Activated CD8-positive, alpha-beta T cell treated with anti-CD3 and anti-CD28 coated beads, Interleukin-2, amount 10 ng/mL, durations not matched to agents 7 days and 5 days (primary cell): ENCODE measurements at places on chromosomes 4 and X.

GRCh38 chr4:57309658-57310057 is 199.5 kb upstream of the IGFBP7 start:
- no peak for DNase-seq

- no peak for DNase-seq
Observed at GRCh38 chr4:40114206-40114605, 57.6 kb downstream of the N4BP2 start.

GRCh38 chr4:14348506-14348905 is 653.8 kb upstream of the CPEB2 start:
- no peak for DNase-seq

DNA sequence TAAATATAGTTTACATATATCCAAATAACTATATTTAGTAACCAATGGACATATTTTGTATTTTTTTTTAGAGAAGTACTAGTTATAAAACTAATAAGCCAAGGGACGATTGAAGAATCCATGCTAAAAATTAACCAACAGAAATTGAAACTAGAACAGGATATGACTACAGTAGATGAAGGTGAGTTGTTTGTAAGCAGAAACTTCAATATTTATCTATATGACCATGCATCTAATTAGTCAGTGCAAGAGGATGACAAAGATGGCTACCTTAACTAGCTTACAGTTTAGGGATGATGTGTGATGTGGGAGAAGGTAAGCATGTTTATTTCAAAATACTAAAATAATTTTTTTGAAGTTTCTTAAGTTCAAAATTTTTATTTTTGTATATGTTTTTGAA is 57.7 kb downstream of the HPGDS start:
- no peak for DNase-seq

DNA sequence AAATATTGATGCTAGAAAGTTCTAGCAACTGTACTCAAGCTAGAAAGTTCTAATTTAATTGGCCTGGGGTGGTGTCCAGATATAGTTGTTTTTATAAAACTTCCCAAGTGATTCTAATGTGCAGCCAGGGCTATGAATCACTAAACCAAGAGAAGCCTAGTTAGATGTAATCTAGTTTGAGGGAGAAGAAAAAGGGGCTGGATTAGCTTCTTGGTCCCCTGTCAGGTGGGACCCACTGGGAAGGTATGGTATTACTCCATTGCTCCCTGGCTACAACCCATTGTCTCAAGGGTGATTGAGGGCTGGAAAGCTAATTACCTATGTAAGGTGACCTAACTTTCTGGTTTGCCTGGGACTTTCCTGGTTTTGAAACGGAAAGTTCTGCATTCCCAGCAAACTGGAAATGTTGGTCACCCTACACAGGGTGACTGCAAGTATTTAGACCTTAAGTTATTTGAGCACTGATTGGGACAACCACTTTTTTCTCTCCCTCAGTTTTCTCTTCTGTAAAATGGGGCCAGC is 23.9 kb upstream of the MSN start:
- DNase-seq, result no peak

- DNase-seq, result no peak
Observed at GRCh38 chr4:81282131-81282530, 67.1 kb upstream of the PRKG2 start.

DNA sequence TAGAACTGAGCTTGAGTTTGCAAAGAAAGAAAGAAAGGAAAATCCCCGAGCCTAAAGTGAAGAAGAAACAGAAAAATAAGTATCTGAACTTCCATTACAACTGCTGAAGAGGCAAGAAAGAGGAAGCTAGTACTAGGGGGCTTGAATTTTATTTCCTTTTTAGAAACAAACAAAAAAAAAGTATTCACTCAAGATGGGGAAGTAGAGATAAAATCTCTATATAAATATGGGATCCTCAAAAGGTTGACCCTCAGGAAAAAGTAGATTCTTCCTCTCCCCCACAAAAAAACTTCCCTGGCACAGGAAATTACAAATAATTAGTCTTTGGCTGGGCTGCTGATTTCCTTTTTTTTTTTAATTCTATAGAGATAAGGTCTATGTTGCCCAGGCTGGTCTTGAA is 16.0 kb downstream of the LRBA start:
- DNase-seq, result no peak

DNA sequence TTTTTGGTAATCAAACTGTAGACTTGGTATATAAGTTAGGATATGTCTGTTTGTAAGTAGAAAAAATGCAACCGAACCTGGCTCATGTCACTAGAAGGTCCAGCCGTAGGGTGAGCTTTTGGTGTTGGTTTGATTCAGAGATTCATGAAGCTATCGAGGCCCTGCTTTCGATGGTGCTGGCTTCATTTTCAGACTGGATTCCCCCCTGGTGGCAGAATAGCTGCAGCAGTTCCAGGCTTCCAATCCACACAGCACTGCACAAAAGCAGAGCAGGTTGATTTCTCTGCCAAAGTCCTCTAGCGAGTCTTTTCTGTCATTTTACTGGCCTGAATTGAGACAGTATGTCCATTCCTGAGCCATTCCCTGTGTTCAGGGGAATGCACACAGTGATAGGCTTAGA is 33.1 kb downstream of the PDK3 start:
- peak; percentile 43 for DNase-seq

GRCh38 chrX:119942831-119943184 is 743 bp downstream of the NKAP start:
- DNase-seq, result peak; percentile 24

DNA sequence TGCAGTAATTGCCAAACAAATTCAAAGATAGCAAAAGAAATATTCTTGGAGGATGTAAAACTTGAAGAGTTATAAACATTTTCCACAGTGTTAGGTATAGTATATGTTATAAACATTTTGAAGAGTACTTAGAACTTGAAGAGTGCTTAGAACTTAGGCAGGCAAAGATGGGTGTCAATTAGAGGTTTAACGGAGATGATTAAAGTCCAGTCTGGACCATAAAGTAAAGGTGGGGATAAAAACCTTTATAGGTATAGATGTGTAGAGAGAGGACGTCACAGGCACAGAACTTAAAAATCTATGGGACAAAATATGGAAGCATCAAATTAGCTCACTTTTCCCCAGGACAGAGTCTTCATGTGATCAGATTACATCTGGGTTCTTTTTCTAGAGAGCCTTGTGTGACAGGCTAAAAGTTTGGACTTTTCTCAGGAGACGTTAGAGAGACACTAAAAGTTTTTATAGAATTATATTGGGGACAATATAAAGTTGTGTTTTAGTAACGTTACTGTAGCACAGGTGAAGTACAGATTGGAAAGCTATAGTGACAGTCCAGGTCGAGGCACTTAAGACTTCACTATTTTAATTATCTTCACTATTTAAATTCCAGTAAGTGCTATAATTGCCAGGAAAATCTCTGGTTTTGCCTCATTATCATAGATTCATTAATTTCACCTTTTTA is 13.3 kb upstream of the MAD2L1 start:
- DNase-seq, result no peak

- no peak for DNase-seq
Observed at GRCh38 chr4:42904986-42905385, 12.5 kb downstream of the GRXCR1 start.

GRCh38 chr4:158667651-158668198 is 4.0 kb downstream of the C4orf46 start:
- DNase-seq, result peak; percentile 39

DNA sequence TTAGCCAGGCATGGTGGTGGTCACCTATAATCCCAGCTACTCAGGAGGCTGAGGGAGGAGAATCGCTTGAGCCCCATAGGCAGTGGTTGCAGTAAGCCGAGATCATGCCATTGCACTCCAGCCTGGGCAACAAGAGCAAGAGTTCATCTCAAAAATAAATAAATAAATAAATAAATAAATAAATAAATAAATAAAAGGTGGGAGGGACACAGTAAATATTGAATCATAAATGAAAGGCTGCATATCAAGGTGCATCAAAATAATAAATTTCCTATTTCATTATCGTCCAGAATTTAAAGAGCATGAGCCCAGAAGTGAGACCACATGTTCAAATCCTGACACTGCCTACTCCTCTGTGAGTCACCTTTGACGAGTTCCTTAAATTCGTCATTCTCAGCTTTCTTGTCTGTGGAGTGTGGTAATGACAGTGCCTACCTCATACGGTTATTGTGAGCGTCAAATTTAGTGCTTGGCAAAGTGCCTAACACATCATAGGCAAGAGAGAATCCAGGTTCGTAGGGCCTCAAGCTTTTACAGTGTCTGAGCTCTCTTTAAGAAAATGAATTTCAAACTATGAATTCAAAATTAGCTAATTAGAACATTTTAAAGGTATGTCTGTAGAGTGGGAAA is 49.9 kb downstream of the IL15 start:
- no peak for DNase-seq

DNA sequence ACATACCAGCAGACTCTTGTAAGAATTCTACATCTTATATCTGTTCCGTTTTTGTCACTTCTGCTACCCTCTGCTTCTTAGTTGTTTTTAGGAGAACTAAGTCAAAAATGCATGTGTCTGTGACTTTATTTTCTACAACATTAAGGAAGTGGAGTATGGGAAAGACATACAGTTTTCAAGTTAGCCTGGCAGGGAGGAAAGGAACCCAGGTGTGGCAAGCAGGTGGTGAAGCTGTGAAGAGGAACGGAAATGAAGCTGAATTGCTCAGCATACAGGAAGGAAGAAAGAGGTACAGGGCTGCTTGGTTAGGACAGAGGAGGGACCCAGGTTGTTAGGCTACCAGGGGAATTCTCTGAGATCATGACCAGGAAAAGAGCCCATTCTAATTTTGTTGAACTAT is 9.4 kb downstream of the GPRIN3 start:
- DNase-seq, result peak; percentile 66

DNA sequence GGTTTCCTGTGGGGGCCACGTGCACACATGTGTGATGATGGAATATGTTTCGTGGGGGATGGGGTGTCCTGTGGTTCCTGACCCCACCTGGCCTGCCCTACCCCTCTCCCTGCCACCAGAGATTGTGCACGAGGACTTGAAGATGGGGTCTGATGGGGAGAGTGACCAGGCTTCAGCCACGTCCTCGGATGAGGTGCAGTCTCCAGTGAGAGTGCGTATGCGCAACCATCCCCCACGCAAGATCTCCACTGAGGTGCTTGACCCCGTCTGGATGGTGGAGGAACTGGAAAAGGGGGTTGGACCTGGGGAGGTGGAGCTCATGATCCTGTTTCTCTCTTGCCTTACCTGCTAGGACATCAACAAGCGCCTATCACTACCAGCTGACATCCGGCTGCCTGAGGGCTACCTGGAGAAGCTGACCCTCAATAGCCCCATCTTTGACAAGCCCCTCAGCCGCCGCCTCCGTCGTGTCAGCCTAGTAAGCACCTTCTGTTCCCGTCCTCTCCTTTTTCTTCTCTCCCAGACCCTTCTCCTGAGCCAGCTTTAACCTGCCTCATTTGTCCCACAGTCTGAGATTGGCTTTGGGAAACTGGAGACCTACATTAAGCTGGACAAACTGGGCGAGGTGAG is 5.9 kb downstream of the CDK16 start:
- DNase-seq, result no peak

- no peak for DNase-seq
Observed at GRCh38 chr4:2651546-2651945, 104.6 kb downstream of the TNIP2 start.

GRCh38 chr4:143443728-143444127 is 69.8 kb upstream of the SMARCA5 start:
- no peak for DNase-seq

- peak; percentile 44 for DNase-seq
Observed at GRCh38 chrX:43559644-43560043, 96.5 kb upstream of the MAOA start.

- no peak for DNase-seq
Observed at GRCh38 chr4:118287711-118288451, 64.9 kb downstream of the PRSS12 start.

DNA sequence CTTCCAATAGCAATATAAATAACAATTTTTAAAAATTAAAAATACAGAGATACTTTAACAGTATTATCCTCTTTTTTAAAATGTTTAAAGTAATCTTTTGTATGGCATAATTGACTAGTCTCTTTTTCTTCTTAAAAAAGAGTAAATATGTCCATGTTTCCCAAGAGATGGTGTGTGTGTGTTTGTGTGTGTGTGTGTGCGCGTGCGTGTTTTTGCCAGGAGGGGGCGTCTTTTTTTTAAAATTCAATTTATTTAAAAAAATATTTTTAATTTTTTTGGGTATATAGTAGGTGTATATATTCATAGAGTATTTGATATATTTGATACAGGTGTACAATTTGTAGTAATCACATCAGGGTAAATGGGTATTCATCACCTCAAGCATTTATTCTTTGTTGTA is 1073.7 kb downstream of the PCDH7 start:
- DNase-seq, result no peak

DNA sequence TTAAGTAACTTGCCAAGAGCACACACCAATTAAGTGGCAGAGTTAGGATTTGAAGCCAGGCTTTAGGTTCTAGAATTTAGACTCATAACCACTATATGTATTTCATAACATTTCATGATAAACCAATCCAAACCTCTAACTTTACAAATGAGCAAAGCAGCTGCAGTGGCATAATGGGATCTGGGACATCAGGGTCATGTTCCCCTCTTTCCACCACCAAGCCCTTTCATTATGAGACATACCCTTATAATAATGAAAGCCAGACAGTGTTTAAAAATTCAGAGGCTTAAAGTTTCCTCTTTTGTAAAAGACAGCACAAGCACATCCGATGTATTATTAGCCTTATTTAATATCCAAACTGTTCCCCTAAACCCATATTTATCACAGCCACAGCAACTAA is 28.3 kb upstream of the AMELX start:
- no peak for DNase-seq

- DNase-seq, result no peak
Observed at GRCh38 chr4:137640156-137640837, 108.0 kb upstream of the PCDH18 start.

- DNase-seq, result no peak
Observed at GRCh38 chr4:165359506-165359905, 19.3 kb upstream of the CPE start.

- no peak for DNase-seq
Observed at GRCh38 chr4:107760281-107760947, 40.4 kb upstream of the PAPSS1 start.

DNA sequence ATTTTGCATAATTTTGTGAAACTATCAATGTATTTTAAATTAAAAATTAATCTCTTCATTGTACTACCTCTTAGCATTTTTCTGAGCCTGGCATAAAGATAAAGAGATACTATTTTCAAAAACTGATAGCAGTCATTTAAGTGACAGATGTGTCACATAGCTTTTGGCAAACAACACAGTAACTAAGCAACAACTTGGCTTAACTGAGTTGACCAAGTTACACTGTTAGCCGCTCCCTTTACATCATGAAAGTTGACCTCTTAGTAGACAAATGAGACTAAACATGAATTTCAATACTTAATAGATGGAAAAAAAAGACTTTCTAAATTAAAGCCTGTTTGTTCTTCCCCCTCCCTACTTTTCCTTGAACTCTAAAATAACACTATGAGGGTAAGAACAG is 62.0 kb downstream of the ATP8A1 start:
- DNase-seq, result no peak

DNA sequence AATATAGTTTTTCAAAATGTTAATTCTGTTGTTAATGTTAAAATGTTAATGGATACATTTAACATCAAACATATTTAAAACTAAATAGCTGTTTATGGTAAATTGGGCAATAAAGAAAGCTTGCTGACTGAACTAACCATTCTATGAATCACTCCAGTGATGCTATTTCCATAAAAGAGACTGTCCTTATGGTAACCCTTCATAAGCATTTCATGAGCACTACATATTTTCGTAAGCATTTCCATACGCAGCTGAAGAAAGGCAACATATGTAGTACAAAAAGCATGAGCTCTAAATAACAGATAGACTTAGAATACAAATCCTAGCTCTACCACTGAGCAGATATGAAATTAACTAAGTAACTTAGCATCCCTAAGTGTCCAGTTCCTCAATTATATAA is 188.9 kb downstream of the COL25A1 start:
- no peak for DNase-seq

- DNase-seq, result no peak
Observed at GRCh38 chrX:82813671-82814078, 694.4 kb upstream of the POU3F4 start.

GRCh38 chr4:60718874-60719273 is 481.3 kb upstream of the ADGRL3 start:
- no peak for DNase-seq
